ENCODE measurements at places on chromosomes 7 and 10. TPM values are rescaled to one million over a fixed set of nuclear protein-coding genes. Genes with fewer than 3 reads are reported as not detected.

DNA sequence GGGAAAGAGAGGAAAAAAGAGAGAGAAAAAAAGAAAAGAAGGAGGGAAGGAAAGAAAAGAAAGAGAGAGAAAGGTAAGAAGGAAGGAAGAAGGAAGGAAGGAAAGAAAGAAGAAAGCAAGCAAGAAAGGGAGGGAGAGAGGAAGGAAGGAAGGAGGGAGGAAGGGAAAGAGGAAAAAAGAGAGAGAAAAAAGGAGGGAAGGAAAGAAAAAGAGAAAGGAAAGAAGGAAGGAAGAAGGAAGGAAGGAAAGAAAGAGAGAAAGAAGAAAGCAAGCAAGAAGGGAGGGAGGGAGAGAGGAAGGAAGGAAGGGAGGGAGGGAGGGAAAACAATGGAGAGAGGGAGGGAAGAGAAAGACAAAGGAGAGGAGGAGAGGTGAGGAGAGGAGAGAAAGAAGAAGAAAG, 135.3 kb downstream of the HECW1 start:
- no peak for DNase-seq

- DNase-seq = no peak
These were observed 37.7 kb downstream of the CAMK2B start for GRCh38 chr7:44287488-44288380.

GRCh38 chr7:124387056-124387455, 354.2 kb upstream of the TMEM229A start:
- no peak for DNase-seq

DNA sequence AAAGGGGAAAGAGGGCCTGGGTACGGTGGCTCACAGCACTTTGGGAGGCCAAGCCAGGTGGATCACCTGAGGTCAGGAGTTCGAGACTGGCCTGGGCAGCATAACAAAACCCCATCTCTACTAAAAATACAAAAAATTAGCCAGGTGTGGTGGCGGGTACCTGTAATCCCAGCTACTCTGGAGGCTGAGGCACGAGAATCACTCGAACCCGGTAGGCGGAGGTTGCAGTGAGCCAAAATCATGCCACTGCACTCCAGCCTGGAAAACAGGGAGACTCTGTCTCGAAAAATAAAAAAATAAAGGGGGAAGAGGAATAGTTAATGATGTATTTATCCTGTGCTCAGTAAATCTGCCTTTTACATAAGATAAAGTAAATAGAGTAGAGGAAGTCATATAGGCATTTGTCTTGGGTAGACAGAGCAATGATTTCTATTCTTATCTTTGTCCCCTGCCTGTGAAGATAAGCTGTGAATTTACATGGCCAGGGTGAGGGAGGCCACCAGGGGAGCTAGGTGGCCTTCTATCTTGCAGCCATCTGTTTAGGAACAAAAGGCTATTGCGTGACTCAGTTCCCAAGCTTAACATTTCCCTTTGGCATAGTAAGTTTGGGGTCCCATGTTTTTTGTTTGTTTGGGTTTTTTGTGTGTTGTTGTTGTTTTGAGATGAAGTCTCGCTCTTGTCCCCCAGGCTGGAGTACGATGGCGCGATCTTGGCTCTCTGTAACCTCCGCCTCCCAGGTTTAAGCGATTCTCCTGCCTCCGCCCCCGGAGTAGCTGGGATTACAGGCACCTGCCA, 73.2 kb upstream of the GTF2I start:
- no peak for DNase-seq

DNA sequence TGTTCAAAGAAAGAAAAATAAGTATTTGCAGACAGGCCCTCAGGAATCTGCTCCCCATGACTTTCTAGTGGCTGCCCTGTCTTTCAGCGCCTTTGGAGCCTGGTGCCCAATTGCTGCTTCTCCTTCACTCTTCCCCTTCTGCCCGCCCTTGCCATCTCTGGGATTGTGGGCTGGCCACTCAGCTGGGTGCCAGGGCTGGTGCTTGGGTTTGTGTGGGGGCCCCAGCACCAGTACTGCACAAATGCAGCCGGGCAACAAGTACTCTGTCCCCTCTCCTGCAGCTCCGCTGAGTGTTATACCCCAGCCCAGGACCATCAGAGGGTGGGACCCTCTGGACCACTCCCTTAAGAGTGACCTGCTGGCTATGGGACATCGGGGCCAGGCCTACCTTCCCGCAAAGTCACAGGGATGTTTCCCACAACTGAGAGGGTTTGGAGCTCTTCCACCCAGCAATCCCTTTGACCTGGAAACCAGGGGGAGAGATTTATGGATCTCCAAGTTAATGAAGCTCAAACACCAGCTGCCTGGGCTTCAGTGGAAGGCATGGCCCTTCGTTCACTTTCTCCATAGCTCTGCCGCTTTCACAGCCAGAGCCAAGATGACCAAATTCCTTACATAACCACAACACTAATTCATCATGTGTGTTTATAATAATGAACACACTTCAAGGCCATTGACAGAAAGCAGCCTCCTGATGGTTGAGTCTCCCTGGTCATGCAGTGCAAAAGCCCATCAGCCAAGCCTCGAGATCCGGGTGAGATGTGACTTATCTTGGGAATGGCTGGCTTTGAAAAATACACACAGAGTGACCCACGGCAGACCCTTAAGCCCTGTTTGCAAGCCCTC, 313.9 kb upstream of the ZNF32 start:
- no peak for DNase-seq

- no peak for DNase-seq
These were observed 23.5 kb downstream of the GARS1 start for GRCh38 chr7:30618080-30618676.

- no peak for DNase-seq
These were observed 246.7 kb downstream of the KLF6 start for GRCh38 chr10:3538291-3538655.

- no peak for DNase-seq
These were observed 260.1 kb downstream of the CCDC3 start for GRCh38 chr10:12741360-12741804.

DNA sequence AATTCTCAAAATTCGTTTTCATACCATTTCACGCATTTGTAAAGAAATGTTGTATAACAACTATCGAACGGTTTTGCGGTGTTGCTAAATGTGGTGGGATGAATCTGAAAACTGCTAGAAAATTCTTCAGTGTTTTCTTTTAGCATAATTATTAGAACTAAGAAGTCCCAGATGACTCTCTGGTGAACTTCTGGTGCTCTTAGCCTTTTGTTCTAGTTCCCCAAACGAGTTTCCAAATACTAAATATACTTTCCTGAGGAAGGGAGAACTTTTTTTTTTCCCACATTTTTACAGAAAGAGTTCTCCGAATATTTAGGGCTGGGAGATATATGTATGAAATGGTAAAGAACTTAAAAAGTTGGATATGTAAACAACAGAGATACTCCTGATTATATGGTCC, 82.5 kb downstream of the ICA1 start:
- DNase-seq = no peak

DNA sequence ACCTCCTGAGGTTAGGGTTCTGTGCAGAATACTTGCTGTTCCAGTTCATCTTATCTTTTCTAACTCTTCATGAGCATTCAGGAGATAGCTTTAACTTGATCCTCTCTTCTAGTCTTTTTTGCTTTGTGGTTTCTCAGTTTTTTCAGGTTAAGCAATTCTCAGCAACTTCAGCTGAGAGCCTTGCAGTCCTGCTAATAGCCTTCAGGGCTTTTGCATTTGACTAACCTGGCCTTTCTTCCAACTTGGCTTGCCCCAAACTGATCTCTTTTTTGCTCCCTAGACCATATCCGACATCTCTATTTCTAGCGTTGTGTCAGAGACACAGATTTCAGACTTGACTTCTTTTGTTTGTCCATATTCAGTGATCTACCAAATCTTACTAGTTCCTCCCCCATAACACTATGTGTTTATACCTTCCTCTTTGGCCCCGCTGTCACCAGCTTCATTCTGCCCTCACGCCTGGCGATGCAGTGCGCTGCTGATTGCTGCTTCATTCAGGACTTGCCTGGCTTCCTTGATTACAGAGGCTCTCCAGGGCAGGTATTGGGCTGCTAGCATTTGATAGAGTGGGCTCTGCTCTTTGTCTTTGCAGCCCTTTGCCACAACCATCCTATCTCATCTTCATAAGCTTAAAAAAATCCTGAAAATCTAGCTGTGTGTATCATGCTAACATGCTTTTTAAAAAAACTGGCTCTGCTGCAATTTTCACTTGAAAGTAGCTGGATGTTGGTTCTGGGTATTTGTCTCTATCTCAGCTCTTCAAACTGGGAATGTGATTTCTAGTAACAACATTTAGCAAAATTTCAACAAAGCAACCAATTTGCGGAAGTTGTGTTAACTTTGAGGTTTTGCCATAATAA, 9.6 kb downstream of the CUL1 start:
- no peak for DNase-seq

- no peak for DNase-seq
These were observed 31.5 kb downstream of the PRKAR2B start for GRCh38 chr7:107075863-107076574.

DNA sequence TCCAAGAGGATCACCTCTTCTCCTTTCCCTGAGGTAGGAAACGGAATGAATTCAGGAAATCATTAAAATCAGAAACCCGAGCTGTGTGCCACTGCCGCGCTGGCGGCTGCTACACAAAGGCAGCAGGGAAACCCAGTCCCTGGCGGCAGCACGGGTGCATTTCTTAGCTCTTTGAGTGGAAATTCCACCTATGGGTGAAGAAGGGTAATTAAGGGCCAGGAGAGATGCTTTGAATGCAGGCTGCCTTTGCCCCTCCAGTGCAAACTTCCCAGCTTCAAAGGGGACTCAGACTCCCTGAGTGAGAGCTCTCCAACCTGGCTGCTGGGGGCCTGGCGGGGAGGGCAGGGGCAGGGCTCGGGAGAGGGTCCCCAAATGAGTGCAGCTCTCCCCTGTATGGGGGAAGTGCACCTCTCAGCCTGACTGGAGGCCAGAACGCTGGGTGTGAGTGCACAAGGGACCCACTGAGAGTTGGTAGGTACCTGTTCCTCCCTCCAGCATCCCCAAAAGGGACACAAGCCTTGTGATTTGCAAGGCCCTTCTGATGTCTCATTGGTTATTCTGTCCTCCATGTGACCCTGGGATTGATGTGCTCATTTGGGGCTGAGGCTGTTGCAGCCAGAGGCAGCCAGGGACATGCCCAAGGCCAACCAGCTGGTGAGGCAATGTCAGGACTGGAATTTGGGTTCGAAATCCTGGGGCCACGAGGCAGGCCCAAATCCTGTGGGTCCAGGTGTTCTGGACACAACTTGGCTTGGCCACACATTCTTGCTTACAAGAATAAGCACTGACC, 16.3 kb upstream of the ZMIZ1 start:
- DNase-seq = no peak

- DNase-seq = no peak
These were observed 83.0 kb downstream of the NEBL start for GRCh38 chr10:20814116-20814515.

DNA sequence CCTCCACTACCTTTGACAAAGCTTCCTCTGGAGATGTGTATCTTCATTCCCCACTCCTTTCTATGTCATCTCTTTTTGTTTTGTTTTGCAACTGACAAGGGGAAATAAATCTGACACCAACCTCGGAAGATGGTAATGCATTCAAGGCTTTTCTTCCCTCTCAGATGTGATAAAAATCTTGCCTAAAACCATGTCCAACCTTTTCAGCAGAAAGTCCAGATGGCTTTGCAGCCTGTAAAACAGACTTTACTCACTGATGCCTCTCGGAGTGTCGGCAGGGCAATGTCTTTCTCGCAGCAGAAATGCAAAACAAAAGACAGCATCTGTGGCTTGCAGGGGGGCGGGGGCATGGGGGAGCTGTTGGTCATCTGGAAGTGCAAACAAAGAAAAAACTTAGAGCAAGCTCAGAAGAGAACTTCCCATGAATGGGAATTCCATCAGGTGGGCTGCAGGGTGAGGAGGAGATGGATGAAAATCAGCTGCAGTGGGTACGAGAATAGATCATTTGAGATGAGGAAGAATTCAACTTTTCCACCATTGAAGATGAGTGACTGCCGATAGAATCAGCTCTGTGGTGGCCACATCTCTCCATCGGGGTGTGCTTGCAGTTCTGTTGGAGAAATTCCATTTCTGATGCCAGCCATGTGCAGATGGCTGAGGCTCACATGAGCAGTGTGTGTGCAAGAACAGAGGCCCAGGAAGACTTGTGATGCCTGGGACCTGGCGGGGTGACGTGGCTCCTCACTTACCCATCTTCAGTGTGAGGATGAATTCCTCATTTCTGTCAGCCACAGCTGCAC, 237.7 kb downstream of the WDR37 start:
- no peak for DNase-seq

DNA sequence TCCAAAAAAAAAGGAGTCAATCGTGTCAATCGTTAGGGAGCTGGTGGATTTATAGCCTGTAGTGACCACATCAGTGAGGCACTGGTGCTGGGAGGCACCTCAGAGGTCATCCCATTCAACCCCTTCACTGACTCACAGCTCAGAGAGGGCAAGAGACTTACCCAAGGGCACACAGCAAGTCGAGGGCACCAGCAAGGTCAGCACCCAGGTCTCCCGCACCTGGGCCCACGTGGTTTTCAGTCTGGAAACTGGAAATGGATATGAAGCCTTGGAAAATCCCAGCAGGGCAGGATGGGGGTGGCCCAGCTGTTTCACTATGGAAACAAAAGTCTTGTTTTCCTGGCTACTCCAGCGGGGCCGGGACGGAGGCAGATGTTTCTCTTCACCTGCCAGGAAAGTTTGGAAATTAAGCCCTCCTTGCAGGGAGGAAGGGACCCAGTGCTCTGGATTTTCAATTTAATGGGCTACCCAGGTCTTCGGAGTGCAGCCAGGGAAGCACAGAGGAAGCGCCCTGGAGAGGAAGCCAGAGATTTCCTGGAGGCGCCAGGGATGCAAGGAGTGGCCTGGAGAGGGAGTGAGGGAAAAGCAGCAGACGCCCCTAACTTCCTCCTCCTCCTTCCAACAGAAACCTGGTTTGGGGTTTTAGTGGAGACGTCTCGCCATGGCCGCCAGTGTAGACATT, 157.2 kb upstream of the TNRC18 start:
- DNase-seq = no peak

GRCh38 chr10:37819797-37820196, 37.6 kb downstream of the ZNF248 start:
- DNase-seq = no peak

GRCh38 chr7:55588976-55589604, 16.8 kb upstream of the VOPP1 start:
- DNase-seq = no peak

The ANK3 gene
- polyA plus RNA-seq = 141 TPM

The ORC5 gene
- 28.5 TPM for polyA plus RNA-seq

The CXCL12 gene
- polyA plus RNA-seq = 604 TPM

The ATOH7 gene
- 1.3 TPM for polyA plus RNA-seq

The WNT2 gene
- polyA plus RNA-seq = 0.84 TPM

The PEX1 gene
- 36.2 TPM for polyA plus RNA-seq

The GALNT17 gene
- polyA plus RNA-seq = 6.0 TPM

The CCDC3 gene
- polyA plus RNA-seq = 10.7 TPM
